ENCODE measurements at places on chromosomes 5 and 9.

DNA sequence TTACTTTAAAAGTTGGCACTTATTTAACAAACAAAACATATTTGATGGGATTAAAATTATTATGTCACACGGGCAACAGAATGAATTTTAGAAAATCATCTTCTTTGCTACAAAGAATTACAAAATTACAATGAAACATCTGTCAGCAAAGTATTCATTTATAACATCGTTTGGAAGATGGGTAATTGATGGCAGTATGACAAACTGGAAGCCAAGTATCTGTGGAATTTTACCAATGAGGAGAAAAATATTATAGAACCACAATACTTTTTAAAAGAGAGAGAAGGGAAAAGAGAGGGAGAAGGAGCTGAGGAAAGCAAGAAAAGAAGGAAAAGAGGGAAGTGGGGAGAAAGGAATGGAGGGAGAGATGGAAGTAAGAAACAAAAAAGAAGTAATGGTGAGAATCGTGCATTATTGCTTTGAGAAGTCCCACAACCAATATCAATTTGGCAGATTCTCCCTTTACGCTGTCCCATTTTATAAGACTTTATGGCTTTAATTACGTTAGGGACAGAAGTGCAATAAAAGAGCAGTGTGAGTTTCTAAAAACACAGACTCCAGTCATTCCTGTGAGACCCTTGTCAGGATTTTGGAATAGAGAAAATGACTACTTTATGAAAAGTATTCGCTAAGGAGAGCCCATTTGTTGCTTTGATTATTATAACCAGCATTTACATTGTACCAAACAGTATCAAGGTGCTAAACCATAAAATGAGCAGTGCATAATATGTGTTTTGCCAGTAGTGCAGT, 76.7 kb downstream of the LURAP1L start:
- H3K27ac ChIP-seq = no peak overlapping the region
- H3K4me1 ChIP-seq = no peaks in the 10 kb centered on the region
- no peak overlapping the region for H3K4me3 ChIP-seq
- DNase-seq = no peak
- no peaks in the 10 kb centered on the region for H3K27me3 ChIP-seq

GRCh38 chr9:27442464-27442863, 81.6 kb upstream of the IFNK start:
- no peaks in the 10 kb centered on the region for H3K27me3 ChIP-seq
- no peak overlapping the region for H3K4me3 ChIP-seq
- no peaks in the 10 kb centered on the region for H3K4me1 ChIP-seq
- DNase-seq = no peak
- no peaks in the 10 kb centered on the region for H3K36me3 ChIP-seq

- H3K36me3 ChIP-seq = no peaks in the 10 kb centered on the region
- peak overlapping the region; percentile 19 for H3K27ac ChIP-seq
Observed at GRCh38 chr9:20015427-20015931, 226.6 kb upstream of the SLC24A2 start.

GRCh38 chr9:72257814-72258213, 107.2 kb downstream of the ZFAND5 start:
- no peaks in the 10 kb centered on the region for H3K27me3 ChIP-seq
- H3K27ac ChIP-seq = no peak overlapping the region
- no peak overlapping the region for H3K4me3 ChIP-seq
- no peaks in the 10 kb centered on the region for H3K36me3 ChIP-seq
- H3K4me1 ChIP-seq = no peaks in the 10 kb centered on the region

DNA sequence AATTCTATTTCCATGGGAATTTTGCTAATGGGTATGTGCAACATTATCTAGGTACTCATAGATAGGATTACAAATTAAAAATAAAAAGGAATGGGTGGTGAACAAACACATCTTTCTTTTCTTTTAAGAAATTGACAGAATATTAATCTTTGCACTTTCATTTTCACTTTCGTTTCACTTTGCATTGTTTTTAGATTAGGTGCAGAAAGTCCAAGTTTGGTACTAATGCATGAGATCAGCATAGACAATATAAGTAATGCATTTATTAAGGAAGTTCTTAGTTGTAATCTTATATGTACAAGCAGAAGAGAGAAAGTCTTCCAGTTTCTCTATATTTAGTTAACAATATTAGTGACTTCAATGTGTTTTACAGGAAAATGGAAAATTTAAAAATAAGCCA, 196.5 kb downstream of the COMMD10 start:
- H3K4me1 ChIP-seq = no peaks in the 10 kb centered on the region
- H3K27ac ChIP-seq = no peak overlapping the region
- H3K4me3 ChIP-seq = no peak overlapping the region
- DNase-seq = no peak

DNA sequence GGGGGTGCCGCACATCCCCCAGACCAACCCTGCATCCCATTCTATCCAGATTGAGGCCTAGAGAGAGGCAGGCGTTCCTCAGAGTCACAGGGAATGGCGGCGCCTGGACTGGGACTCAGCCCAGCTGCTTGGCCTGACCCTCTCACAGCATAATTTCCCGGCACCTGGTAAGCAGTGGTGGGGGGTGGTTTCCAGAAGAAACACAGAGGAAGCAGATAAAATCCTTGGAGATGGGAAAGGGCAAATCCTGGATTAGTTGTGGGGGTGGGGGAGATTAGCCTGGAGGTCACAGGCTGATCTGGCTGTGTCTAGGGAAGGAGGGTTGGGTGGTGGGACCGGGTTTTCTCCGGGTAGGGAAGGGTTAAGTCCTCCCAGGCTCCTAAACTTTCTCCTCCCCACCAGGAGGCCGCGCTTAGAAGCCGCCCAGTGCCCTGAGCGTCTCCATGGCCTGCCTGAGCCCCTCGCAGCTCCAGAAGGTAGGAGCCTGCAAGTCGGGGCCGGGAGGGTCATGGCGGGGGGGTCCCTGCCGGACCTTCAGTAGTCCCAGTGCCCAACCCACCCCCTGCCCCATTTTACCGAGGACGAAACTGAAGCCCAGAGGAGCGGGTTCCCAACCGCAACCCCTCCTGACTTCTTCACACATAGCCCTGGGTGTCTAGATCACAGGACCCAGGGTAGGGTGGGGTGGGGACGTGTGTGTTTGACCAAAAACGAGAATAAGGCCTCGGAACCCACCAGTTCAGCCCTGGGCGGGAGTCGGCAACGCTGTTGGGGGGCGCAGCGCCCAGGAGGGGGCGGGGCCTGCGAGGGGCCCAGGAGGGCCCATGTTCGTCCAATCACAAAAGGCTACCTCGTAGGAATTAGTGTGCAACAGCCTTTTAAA, 1.3 kb downstream of the PHYHD1 start:
- peak overlapping the region; percentile 12 for H3K4me3 ChIP-seq
- H3K4me1 ChIP-seq = peaks cover 19% of the 10 kb centered on the region
- no peaks in the 10 kb centered on the region for H3K27me3 ChIP-seq
- no peak for DNase-seq
- H3K36me3 ChIP-seq = peaks cover 19% of the 10 kb centered on the region

DNA sequence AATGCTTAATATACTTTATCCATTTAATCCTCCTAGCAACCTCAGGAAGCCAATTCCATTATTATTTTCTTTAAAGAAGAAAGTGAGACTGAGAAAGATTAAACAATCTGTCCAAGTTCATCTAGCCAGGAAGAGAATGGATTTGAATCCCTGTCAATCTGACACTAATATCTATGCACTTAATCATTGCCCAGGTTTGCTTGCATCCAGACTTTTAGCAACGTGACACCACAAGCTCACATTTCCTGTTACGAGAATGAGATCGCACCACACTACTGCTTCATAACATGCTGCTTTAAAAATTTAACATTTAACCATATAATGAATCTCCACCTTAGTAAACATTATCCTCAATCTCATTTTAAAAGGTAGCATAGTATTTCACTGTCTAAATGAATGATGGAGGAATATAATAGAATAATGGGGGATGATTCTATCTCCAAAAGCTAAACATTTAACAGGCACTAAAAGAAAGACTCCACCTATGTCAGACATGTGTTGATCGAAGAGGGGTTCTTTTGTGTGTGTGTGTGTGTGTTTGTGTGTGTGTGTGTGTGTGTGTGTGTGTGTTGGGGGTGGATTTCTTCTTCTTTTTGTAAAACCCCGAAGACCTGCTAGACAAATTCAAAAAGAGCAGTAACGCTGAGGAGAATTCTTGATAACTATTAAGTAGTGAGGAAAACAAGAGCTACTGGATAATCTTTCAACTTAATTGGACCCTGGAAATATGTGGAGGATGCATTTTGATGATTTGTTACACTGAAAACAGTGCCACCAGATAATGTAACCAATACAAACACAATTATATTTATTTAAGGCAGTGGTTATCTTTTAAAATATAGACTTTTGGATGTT, 138.7 kb upstream of the NR3C1 start:
- no peaks in the 10 kb centered on the region for H3K4me1 ChIP-seq
- H3K4me3 ChIP-seq = no peak overlapping the region
- DNase-seq = no peak
- no peak overlapping the region for H3K27ac ChIP-seq

DNA sequence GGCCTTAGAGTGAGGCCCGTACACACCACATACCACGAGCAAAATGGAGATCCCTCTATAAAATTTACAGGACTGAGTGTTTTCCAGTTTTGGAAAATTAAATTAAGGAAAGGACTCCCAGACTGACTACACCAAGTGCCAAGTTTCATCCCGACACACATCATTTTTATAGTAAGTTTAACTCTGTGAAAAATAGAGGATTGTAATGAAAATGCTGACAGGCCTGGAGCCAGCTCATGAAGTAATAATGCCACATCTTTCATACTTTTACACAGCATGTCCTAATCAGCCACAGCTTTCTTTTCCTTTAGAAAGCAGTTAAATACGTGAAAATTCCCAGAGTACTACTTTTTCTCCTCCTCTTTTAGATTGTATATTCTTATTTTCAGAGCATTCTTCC, 169.2 kb downstream of the SAXO1 start:
- no peak for DNase-seq
- no peaks in the 10 kb centered on the region for H3K36me3 ChIP-seq
- H3K27me3 ChIP-seq = no peaks in the 10 kb centered on the region
- H3K27ac ChIP-seq = no peak overlapping the region

DNA sequence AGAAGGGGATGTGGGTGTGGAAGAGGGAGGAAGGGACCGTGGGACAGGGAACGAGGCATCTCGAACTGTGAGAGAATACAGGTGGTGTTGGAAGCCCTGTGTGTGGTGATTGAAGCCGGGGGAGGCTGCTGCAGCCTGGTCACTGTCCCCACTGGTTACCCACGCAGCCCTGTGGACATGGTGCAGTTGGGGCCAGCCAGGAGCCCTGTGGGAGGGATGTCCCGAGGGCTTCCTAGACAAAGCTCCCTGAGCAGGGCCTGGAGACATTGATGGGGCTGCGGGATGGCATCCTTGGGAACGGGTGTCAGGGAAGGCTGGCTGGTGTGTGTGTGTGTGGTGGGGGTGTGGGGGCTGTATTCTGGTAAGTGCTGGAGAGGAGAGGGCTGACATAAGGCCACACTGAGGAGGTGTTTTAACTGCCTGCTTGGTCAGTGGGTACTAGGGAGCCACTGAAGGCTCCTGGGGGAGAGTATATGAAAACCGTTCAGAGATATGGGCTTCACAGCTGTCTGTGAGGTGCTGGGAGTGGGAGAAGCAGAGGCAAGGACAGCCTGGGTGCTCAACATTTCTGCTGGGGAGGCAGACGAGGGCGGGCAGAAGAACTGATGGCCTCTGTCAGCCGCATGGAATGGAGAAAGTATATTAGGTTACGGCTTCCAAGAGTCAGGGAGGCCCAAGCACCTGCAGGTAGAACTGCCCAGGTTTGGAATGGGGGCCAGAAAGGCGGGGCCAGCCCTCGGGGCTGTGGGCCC, 20.0 kb downstream of the WNK2 start:
- no peaks in the 10 kb centered on the region for H3K27me3 ChIP-seq
- DNase-seq = no peak
- H3K4me1 ChIP-seq = no peaks in the 10 kb centered on the region
- no peak overlapping the region for H3K27ac ChIP-seq
- no peak overlapping the region for H3K4me3 ChIP-seq

DNA sequence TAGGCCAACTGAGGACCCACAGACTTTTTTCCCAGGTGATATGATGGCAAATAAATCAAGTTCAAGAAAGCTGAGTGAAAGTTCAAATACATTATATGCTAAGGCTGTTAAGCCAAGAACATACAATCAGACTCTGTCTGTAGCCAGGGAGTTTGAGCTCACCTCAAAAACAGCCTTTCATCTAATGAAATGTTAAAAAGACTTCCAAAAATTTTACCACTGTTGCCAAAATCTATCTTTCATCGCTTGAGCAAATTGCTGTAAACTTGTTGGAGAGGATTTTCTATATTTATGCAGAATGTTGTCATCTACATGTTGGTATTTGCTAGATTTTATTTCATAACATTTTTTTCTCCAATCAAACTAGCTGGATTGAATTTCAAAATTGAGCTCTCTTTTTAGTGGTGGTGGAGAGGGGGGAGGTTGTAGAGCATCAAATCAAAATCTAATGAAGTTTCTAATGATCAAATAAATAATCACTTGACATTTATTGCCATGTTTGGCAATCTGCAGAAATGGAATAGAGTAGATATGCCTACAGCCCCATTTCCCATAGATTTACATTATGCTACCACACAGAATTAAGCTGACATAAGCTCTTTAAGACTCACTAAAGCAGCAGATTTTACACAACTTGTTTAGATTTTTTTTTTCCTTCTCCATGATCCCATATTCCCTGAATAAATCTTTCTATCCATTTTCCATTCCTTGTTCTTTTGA, 828.9 kb upstream of the ZNF608 start:
- DNase-seq = no peak
- no peak overlapping the region for H3K4me3 ChIP-seq
- H3K27ac ChIP-seq = no peak overlapping the region

DNA sequence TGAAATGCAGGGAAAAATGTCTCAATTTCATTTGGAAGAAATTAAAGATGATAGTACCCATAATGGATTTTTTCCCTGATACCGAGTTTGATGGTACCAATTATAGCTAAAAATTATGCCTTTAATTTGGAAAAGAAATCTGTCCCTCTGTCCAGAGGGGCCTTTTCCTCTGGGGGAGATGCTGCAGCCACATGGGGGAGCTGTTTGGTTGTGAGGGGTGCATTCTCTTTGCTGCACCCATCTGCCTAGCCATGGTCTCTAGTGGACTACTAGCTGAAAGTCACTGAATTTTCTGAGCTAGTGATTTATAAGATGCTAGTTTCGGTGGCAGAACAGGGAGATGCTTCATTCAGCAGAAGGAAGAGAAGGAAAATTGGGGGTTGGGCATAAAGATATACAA, 9.6 kb downstream of the SEC61B start:
- no peak overlapping the region for H3K27ac ChIP-seq
- H3K36me3 ChIP-seq = peaks cover 52% of the 10 kb centered on the region
- H3K27me3 ChIP-seq = no peaks in the 10 kb centered on the region
- H3K4me1 ChIP-seq = no peaks in the 10 kb centered on the region
- peak; percentile 6 for DNase-seq
- H3K4me3 ChIP-seq = no peak overlapping the region

- H3K27me3 ChIP-seq = no peaks in the 10 kb centered on the region
- no peak for DNase-seq
- H3K36me3 ChIP-seq = peaks cover 34% of the 10 kb centered on the region
- no peak overlapping the region for H3K4me3 ChIP-seq
- no peak overlapping the region for H3K27ac ChIP-seq
Observed at GRCh38 chr9:127742435-127743088, 7.5 kb upstream of the TOR2A start.

GRCh38 chr9:126236273-126236672, 90.4 kb upstream of the MVB12B start:
- no peak overlapping the region for H3K27ac ChIP-seq
- DNase-seq = no peak
- H3K27me3 ChIP-seq = no peaks in the 10 kb centered on the region
- H3K4me1 ChIP-seq = no peaks in the 10 kb centered on the region
- H3K4me3 ChIP-seq = no peak overlapping the region

Measured in T-cell (primary cell).